ENCODE measurements at places on chromosomes 16 and 17.

- DNase-seq: no peak
Observed at GRCh38 chr17:80913928-80914821, 77.5 kb upstream of the CHMP6 start.

DNA sequence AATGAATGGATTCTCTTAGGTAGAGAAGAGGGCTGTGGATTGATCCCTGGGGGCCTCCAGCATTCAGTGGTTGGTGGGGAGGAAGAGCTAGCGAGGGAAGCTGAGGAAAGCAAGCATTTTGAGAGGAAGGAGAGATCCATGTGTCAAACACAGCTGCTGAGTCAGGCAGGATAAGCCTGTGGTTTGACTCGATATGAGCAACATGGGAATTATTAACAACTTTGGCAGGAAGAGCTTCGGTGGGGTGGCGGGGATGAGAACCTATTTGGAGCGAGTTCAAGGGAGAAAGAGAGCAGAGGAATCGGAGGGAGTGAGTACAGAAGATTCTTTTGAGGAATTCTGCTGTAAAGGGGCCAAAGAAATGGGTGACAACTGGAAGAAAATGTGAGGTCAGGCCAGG is 59.5 kb upstream of the CDC42EP4 start:
- DNase-seq: no peak

DNA sequence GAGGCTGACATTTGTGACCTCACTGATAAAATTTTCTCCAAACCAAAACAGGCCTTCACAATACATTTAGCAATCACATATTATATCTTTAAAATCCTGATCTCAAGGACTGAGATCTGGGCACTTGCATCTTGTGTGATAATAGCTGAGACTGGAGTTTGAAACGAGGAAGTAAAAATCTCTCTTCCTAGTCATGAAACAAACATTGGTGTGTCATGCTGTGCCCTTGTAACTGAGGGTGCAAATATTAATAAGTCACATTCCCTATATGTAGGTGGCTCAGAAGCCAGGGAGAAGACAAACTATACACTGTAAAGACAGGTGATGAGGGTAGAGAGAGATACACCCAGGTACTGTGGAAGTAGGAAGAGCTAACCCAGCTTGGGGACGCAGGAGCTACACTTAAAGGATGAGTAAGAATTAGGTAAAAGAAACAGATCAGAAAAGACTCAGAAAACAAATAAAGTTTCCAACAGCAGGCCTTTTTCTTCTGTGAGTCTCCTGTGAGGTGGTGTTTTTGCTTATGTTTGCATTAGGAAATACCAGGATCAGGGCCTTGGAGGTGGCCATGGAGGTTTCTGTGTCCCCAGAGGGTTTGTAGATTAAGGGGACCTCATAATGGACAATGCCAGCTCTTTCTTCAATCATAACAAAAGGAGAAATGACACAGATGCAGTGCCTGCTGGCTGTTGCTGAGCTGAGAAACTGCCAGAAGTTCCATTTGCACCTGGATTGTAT is 335.7 kb downstream of the GRIN2A start:
- no peak for DNase-seq

GRCh38 chr16:48047720-48048119 is 108.1 kb downstream of the ABCC12 start:
- DNase-seq: no peak

GRCh38 chr16:27498916-27499658 is 50.6 kb downstream of the GTF3C1 start:
- DNase-seq: peak; percentile 95

DNA sequence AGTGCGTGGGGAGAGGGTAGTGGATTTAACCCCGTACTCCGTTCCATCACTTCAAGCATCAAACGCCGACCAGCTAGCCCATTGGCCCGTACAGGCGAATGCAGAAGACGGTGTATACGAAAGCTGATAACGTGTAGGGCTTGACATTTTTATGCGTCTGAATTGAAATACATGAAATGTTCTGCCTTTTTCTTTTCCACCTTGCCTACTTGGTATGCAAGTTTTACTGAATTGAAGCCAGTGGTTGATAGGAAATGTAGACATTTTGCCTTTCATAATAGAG is 834 bp upstream of the STAT3 start:
- no peak for DNase-seq

DNA sequence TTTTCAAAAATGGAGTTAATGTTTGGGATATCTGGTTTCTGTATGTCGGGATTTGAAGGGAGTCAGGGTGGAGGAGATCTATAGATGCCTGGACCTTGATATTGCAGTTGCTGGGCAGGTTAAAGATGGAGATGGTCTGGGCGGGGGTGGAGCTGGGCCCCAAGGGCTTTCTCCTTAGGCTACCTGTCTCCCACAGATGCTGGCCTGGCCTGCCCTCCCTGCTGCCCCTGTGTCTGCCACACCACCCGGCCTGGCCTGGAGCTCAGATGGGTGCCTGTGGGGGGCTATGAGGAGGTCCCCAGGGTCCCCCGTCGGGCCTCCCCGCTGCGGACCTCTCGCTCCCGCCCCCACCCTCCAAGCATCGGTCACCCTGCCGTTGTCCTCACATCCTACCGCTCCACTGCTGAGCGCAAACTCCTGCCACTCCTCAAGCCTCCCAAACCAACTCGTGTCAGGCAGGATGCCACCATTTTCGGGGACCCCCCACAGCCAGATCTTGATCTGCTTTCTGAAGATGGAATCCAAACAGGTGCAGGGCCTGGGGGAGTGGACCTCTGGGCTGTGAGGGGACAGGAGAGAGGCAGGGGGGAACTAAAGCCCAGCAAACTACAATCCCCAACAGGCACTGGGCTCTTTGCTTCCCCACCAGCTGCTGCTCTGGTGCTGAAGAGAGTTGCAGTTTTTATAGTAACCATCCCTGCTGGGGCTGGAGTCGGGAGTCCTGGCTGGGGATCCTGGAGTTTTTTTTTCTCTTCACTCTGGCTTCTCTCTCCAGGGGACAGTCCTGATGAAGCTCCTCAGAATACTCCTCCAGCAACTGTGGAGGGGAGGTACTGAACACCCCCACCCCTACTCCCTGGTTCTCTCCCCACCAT is 2.9 kb downstream of the ARHGEF15 start:
- no peak for DNase-seq

DNA sequence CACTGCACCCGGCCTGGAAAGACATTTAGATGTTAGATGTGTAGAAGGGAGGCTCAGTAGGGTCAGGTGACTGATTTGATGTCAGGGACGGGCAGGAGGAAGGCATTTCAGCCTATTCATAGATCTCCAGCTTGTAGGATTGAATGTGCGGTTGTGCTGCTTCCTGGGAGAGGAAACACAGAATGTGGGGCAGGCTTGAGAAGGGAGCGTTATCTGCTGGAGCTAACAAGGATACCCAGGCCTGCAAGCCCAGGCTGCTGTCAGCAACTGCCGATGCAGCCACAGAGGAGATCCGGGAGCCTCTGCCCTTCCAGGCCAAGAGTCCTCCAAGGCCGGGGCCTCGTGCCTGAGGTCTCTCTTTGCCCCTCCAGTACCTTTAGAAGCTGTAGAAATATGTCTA is 205.6 kb downstream of the SPECC1 start:
- DNase-seq: no peak

DNA sequence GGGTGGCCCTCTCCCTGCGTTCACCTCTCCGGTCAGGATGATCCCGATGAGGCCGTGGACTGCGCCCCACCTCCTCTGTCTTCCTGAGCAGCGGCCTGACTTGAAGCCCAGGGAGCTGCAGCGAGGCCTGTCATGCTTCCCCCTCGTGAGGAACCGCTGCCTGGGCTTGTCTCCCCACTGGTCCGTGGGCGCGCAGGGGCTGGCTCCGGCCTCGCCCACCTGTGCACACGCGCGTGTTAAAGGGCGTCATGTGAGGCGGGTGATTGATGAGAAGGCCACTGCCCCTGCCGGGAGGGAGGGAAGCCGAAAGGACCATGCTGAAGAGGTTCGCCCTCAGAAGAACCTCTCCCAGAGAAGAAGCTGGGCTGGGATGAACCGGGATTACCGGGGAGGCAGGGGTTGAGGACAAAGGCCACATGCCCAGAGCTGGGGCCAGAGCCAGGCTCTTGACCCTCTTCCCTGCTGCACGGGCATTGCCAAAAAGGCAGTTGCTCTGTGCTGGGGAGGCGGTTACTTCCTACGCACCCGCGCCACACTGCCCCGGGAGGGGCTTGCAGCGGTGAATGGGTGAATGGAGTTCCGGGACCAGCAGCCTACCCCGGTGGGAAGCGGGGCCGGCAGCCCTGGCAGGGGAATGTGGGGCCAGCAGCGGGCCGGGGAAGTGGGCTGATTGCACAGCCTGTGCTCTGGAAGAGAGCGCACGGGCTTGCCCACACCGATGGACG is 85.9 kb upstream of the GSE1 start:
- DNase-seq: no peak

DNA sequence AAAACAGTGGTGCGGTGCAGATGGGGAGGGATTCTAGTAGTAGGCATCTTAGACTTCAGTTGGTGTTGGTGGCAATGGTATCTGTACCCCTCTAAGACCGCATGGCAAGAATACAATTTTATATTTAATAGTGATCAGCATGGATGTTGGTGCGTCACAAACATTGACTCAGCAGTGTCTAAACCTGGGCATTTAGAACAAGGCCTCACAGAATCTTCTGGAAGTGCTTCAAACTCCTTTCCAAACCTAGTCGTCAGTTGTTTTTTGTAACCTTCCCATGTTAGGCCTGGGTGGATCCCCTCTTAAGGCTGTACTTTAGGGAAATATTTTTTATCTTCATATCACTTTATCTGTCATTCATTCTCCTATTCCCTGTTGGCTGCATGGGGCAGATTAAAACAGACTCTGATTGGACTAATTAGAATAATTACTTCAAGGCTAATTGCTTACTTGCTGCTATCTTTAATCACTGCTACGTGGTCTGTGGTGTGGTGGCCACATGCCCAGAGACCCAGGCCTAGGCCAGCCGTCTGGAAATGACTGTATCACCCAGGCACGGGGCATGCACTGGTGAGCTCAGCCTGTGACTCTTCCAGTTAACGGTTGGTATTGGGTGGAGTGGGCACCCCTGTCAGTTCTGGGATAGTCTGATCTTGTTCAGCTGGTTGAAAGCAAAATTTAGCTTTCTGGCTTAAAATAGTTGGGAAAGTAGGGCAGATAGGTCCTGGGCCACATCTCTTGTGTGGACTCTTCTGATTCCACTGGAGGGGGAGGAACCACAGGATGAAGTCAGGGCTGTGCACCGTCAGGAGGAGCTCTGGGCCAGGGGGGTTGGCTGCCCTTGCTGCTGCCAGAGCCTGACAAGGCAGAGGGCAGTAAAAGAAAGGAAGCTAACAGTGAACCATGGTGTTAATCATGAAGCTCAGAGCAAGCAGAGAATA is 4.5 kb downstream of the ALKBH5 start:
- DNase-seq: peak; percentile 32

GRCh38 chr16:1917665-1918350 is 407 bp downstream of the HS3ST6 start:
- DNase-seq: no peak

DNA sequence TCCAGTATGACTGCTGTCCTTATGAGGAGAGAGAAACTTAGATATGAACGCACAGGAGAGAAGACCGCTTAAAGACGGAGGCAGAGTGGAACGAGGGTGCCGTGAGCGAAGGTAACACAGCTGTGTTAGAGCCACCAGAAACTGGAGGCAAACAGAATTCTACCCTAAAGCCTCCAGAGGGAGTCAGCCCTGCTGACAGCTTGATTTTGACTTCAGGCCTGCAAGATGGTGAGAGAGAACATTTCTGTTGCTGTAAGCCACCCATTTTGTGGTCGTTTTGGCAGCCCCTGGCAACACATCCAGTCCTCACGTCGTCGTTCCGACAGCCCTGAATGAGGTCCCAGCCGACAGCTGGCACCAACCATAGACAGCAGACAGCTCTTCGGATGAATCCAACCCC is 2.8 kb upstream of the SPATA2L start:
- no peak for DNase-seq

- no peak for DNase-seq
Observed at GRCh38 chr17:63741143-63741407, 524 bp downstream of the STRADA start.
